ENCODE measurements at places on chromosomes 4 and X.

DNA sequence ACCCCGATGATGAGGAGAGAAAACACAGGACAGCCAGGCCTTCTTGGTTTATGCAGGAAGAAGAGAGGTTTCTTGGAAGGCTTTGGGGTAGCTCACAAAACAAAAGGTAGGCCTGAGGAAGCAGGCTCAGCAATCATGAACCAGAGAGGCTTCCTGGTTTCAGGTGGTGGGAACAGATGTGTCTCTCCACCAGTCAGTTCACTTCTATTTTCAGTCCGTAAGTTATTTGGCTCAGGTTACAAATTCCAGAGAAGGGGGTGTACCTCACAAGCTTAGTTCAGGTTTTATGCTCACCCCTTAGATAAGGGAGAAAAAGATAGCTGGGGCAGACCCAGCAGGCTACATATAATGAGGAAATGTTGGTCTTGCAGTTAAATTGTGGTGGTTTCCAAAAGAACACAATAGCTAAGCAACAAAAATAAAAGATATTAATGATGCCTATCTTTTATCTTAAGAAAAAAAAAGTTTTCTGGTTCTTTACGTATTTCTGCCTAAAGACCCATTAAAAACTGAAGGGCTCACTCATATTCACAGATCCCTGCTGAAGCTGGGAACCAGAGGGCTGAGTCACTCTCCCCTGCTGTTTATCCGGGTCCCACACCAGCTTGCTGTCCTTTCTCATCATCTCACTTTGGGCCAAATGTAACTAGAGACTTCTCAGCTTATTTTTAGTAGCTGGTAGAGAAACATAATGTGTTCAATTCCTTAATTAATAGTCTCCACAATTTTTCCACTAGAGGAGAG, 177.0 kb downstream of the CAMK2D start:
- peak; percentile 39 for DNase-seq

- no peak for DNase-seq
Observed at GRCh38 chr4:125736057-125736456, 421.3 kb downstream of the FAT4 start.

- DNase-seq, result no peak
Observed at GRCh38 chr4:151408380-151408629, 671 bp upstream of the FHIP1A start.

- no peak for DNase-seq
Observed at GRCh38 chr4:150582146-150582872, at the start of gene MAB21L2. Gene MAB21L2, plus strand, starts transcription at chr4:150582151. Its CDS starts 879 bp downstream, at chr4:150583030.
